ENCODE measurements at places on chromosomes 4 and X.

- DNase-seq, result no peak
Measured at GRCh38 chr4:56959100-56959499, 18.3 kb downstream of the NOA1 start.

DNA sequence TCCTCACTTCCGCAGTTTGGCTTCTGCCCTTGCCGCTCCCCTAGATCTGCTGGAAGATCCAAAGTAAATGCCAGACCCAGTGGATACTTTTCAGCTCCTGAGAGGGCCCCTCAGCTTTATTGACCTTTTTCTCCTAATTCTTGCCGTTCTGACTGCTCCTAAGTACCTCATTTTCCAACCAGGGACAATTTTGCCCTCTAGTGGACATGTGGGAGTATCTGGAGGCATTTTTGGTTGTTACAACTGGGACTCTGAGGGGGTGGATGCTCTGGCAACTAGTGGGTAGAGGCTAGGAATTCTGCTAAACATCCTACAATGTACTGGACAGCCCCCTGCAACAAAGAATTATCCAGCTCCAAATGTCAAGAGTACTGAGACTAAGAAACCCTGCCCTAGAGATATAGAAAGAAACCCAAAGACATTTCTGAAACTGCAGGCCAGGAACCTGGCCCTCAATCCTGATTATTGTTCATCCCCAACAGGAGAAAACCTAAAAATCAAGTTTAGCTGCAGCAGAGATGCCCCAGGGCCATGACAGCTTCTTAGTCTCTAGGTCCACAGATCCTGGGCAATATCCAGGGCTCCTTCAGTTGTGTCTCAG lies 3.4 kb downstream of the TEX13B start:
- DNase-seq, result peak; percentile 28

- no peak for DNase-seq
Measured at GRCh38 chr4:80225595-80225994, 28.3 kb downstream of the PRDM8 start.

GRCh38 chrX:120137439-120137838 lies 21.0 kb upstream of the RHOXF2 start:
- no peak for DNase-seq

GRCh38 chr4:39621582-39621981 lies 17.1 kb downstream of the SMIM14 start:
- no peak for DNase-seq

DNA sequence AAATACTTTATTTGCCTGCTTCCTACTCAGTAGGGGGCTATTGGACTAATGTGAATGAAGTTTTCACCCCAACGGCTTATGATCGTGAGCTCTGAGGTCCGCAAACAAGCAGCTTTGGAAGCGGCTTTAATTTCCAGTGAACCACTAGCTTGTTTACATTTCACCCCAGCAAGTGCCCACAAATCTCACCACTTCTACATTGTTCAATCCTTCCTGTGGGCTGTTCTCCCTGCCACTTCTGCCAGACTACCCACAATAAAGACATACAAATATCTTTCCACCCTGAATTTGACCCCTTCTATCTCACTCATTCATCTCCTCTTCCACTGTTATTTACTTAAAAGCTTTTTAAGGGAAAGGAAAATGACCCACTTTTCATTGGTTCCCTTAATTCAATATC lies 98.0 kb downstream of the CDS1 start:
- DNase-seq, result no peak

GRCh38 chr4:177256950-177257349 lies 52.7 kb upstream of the NEIL3 start:
- no peak for DNase-seq

DNA sequence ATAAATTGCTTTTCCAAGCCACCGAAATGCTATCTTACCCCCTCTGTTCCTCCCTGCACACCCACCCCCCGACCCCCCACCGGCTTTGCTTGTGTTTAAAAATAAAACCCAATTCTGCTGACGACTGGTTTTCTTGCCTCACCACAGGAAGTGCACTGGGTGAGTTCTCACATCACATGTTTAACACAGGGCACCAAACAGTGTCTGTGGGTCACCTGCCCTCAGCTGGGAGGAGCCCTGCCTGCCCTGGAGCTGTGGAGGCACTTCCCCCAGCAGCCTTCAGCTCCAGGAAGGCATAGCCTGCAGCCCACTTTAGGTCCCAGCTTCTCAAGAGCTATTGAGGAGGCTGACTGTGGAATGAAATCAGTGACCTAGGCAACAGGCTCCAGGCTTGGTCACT lies 8.8 kb downstream of the TMEM255A start:
- peak; percentile 92 for DNase-seq

DNA sequence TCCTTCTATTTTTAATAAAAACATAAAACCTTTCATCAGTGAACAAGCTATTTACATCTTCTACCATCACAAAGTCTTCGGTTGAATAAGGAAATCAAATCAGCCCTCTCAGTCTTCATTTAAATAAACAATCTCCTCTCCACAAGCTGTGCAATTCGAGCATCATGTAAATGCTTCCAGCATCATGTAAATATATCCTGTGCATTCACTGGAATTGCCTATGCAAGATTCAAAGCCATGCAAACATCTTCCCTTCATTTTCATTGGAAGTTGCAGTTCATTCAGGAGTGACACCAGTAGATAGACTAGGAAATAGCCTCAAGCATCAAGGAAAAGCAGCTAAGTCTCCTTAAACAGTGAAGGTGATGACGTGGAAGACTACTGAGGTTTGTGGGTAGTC lies 77.7 kb upstream of the PCDH19 start:
- no peak for DNase-seq

GRCh38 chr4:7680106-7680505 lies 245.4 kb upstream of the PSAPL1 start:
- no peak for DNase-seq

DNA sequence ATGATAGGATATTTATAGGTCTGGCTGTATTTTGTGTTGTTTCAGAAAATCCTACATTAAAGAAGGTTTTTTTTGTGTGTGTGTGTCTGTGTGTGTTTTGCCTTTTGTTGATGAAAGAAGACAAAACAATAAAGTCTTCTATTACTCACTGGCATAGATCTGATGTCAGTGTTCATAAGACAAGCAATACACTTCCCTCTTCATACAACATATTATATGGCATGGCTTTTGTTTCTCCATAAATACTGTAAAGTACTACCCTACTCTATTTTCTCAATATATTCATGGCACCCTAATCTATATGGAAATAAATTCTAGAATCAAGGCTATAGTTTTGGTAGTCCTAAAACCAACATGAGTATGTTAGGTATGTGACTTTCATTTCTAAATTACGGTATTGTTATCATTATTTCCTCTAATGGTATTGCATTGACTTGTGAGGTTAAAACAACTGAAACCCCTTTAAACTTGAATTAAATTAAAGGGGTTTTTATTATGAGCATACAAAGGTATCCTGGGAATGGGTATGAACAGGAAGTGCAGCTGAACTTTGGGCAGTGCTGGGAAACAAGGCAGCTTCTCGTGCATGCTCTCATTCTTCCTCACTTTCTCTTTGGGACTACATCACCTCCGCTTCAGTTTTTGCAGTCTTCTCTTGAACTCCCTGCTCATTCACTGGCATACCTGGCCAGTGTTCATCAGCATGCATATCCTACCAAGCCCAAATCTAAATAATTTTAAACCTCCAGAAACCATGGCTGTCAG lies 70.5 kb upstream of the PRSS48 start:
- DNase-seq, result no peak

DNA sequence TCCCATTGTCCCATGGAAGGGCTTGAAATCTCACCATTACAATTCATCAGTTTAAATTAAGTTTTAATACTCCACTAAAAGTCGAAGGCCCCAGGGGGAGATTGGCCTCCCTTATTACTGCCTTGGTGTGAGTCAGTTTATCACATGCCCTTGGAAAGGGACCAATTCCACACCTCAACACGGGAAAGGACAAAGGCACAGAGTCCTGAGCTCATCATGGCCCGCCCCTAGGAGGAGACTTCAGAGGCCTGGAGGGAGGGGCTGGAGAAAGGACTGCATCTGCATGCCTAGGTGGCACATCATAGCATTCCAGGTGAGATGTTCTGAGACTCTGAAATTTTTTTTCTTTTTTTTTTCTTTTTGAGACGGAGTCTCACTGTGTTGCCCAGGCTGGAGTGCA lies 2.8 kb upstream of the SEL1L3 start:
- DNase-seq, result peak; percentile 34

GRCh38 chrX:139850968-139851367 lies 81.9 kb downstream of the ATP11C start:
- no peak for DNase-seq

DNA sequence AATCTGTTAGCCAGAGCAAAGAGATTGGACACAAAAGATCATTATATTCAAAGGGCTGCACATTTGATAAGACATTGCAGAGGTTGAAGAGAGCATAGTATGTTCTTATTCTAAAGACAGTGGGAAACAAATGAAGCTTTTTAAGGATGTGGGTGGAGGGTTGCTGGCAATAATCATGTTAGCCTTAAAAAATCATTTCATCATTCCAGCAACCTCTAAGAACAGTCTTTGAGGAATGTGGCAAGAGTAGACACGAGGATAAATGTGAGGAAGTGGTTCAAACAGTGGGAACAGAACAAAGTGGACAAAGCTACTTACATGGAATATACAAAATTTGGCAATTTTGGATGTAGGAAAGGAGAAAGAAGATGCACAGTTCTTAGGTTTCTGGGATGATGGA lies 167.3 kb upstream of the SPRY1 start:
- DNase-seq, result no peak

- DNase-seq, result no peak
Measured at GRCh38 chr4:28449085-28449484, 1588.4 kb downstream of the STIM2 start.

DNA sequence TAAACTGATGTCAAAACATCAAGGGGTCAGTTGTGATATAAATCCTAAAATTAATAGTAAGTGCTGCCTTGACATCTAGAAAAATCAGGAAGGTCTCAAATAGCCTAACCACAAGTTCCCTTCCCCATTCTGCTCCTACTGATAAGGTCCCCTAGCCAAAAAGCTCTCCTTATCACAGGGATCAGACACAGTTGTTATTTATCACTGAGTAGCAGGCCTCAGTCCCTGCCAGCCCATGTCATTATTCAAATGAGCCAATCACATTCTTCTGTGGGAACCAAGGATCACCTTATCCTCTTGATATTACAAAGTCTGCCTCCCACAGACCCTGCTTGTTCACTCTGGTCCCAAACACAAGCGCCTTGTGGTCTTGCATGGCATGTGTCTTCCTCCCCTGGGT lies 23.3 kb upstream of the TMEM255A start:
- no peak for DNase-seq

DNA sequence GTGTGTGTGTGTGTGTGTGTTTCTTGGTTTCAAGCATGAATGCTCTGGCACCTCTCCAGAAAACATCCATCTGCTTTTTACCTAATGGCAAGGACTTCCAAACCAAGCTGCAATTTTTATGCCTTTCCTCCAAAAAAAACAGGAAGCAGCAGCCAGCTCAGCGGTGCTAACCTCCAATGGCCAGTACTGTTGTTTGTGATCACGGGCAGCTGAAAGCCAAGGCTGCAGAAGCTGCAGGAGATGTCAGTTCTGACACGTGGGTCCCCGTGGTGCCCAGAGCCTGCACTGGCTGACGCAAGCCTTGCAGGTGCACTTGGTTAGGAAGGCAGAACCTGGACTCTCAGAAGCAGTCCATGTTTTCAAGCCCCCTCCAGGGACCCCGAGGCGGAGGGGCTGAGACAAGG lies 313.6 kb upstream of the DDX53 start:
- DNase-seq, result peak; percentile 27

GRCh38 chrX:68763481-68763880 lies 65.3 kb upstream of the EFNB1 start:
- DNase-seq, result no peak

DNA sequence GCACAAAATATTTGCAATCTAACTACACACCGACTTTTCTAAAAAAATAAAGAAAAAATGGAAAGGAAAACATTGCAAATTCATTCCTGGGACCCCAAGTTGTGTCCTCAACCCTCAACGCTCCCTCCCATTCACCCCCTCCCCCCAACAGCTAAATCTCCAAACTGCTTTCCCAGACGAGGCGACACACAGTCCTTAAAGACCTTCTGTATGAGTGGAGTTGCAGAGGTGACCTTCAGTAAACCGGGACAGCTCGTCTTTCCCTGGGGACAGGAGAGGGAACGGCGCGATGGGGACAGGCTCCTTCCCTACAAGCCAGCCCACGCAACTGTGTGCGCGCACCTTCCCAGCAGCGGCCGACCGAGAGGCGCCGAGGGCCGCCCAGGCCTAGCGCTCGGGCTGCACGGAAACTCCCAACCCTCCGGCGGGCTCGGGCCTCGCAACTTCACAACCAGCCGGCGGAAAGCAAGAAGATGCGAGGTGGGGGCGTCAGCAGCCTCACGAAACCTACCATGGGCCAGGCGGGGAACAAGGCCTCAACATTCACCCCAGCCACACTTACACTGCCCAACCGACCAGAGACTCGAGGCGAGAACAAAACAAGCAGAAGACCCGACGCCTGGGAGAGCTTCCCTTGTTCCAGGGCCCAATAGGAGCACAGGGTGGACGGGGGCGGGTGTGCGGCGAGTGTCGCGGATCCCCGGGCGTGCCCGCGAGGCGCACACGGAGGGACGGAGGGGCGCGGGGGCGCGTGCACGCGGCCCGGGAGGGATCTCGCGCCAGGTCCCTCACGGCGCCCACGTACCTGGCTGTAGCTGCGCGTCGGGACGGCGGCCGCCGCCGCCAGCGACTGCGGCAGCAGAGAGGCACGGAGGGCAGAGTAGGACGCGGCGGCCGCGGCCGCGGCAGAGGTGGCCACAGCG lies 763 bp downstream of the GRSF1 start:
- peak; percentile 55 for DNase-seq

GRCh38 chrX:153772316-153773217 lies 8.3 kb upstream of the SRPK3 start:
- DNase-seq, result no peak

DNA sequence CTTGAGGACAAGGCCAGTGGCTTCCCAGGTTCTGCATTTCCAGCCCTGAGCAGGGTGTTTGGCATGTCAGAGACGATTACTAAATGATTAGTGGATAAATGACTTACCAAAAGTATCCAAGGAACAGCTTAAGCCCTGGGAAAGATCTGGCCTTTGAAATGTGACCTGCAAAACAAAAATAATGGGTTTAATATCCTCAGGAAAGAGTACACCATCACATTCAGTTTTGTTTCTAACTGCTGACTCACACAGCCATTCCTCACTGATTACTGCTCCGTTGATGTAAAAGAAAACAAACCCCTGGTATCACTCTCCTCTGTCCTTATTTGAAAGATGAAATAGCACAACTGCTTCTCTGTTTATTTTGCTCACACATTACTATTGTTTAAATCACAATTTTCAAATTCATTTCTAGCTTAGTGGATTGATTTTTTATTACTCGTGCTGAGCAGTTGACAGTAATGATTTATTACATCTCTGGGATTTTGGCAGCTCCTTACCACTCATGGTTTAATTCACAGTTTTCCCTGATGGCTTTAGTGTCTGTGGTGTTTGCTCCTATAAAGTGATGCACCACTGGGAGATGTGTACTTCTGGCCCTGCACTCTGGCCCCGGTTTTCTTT lies 117.0 kb downstream of the CBLL2 start:
- no peak for DNase-seq

GRCh38 chrX:45775468-45775867 lies 574.8 kb upstream of the DIPK2B start:
- DNase-seq, result no peak

DNA sequence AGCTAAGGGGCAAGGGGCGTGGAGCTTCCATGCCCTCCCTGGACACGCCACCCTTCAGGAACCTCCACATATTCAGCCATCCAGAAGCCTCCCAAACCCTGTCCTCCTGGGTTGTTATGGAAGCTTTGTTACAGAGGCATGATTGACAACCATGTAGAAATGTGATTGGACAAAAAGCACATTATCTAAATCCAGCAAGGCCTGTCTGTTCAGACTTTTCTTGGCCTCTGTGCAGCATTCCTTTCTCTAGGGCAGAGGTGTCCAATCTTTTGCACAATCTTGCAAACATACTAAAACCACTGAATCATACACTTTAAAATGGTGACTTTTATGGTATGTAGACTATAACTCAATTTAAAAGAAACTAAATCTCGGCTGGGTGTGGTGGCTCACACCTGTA lies 12.7 kb downstream of the STEEP1 start:
- no peak for DNase-seq
